ENCODE measurements at places on chromosomes 16 and 17.

DNA sequence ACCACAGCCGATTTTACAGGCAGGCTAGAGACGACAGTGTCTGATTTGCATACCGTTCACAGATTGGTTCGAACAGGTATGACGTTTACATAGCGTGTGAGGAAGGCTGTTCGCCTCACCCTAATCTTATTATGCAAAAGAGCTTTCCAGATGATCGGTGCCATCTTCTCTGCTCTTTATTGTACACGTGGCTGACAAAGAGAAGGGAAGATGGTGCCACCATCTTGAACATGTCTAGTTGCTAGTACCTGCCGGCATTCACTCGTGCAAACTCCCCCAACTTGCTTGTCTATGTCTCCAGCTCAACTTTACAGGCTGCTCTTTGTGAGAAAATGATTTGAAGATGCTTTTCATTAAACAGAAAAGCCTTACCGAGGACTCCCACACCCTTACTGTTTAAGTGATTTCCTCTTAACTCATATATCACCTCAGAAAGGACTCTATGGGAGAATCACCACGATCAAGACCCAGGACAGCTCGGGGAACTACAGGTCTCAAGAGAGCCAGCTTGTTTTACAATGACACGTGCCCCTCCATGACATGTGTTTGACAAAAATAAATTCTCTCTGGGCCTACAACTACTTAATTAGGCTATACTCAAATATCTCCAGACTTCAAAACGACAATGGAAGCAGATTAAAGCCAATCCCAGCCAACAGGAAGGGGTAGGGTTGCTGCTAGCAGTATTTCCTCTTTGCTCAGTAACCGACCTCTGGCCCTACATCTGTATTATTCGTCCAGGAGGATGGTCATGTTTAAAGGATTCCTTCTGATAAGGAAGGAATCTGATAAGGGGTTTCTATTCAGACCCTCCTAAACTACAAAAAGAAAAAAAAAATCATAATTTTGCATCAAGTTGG lies 480.6 kb downstream of the TMEM114 start:
- DNase-seq, result no peak

GRCh38 chr16:19542138-19542821 lies 13.2 kb upstream of the VPS35L start:
- no peak for DNase-seq

GRCh38 chr17:1351971-1352370 lies 48.1 kb downstream of the YWHAE start:
- DNase-seq, result no peak

- DNase-seq, result no peak
Measured at GRCh38 chr16:65122724-65123395, 997 bp upstream of the CDH11 start.

DNA sequence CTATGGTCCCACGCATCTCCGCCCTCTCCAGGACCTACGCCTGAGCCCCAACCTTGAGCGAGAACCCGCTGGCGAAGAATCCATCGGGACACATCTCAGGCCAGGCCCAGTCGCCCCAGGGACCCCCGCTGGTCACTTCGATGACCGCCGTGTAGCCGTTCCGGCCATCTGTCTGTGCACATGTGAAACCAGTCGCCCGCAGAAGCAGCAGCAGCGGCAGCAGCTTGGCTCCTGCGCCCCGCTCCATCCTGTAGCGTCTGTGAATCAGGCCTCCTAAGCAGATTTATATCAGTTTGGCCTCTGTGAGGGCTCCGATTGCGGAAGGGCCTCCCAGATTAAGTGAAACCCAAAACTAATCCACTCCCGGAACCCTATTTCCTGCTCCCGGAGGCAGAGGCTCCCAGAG lies at the start of gene VMO1:
VMO1 (minus strand) TSS at position 259 of the 406 bp plus-strand sequence; CDS start at position 247, 12 bp downstream.
- no peak for DNase-seq

- DNase-seq, result no peak
Measured at GRCh38 chr16:50535506-50536257, 12.5 kb upstream of the NKD1 start.

DNA sequence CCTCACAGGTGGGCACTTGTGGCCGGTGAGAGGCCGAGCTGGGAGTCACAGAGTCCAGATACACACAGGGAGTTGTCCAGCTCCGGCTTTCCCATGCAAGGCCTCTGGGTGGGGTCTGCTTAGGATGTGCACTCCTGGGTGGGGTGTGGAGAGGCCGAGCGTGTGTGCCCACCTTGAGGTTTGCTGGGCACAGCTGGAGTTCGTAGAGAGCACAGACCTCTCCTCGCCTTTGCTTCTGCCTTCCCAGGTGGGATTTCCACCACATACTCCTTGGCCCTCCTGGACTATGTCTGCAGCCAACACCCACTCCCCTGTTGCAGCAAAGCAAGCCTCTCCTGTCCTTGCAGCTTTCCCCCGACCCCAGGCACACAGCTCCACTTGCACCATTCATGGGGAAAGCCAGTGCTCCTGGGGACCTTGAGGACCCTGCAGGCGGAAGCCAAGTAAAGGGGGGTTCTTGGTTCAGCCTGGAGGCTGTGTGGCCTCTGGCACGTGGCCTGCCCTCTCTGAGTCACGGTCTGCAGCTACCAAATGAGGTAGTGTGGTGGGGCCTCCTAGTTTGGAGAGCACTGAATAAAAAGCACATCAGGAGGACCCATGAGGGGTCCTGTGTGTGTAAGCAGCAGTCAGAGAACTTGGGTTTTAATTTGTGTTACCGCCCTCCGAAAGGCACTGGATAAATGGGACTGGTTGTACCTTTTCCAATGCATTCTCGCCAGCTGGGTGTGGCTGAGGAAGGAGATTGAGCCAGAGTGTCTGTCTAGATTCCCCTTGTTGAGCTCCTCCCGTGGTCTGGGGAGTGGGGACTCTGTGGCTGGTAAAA lies 31.5 kb downstream of the MPRIP start:
- no peak for DNase-seq

DNA sequence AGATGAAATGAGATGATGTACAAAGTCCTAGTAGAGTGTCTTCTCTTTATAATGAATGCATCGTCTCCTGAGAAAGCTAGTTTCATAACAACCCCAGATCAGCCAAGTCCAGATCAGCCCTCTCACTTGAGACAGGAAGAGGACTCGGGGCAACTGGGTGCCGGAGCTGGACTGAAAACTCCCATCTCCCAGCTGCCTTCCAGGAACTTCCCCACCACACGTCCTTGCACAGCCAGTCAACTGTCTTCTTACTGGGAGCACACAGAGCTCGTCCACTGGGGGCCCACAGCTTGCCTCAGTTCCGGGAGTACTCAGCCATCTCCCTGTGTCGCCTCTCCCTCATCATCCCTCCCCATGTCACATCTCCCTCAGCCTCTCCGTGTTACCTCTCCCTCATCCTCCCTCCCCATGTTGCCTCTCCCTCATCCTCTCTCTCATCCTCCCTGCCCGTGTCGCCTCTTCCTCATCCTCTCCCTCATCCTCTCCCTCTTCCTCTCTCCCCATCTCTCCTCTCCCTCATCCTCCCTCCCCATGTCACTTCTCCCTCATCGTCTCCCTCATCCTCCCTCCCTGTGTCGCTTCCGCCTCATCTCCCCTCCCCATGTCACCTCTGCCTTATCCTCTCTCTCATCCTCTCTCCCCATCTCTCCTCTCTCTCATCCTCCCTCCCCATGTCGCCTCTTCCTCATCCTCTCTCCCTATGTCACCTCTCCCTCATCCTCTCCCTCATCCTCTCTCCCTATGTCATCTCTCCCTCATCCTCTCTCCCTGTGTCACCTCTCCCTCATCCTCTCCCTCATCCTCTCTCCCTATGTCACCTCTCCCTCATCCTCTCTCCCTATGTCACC lies 22.4 kb upstream of the KCNH6 start:
- no peak for DNase-seq

DNA sequence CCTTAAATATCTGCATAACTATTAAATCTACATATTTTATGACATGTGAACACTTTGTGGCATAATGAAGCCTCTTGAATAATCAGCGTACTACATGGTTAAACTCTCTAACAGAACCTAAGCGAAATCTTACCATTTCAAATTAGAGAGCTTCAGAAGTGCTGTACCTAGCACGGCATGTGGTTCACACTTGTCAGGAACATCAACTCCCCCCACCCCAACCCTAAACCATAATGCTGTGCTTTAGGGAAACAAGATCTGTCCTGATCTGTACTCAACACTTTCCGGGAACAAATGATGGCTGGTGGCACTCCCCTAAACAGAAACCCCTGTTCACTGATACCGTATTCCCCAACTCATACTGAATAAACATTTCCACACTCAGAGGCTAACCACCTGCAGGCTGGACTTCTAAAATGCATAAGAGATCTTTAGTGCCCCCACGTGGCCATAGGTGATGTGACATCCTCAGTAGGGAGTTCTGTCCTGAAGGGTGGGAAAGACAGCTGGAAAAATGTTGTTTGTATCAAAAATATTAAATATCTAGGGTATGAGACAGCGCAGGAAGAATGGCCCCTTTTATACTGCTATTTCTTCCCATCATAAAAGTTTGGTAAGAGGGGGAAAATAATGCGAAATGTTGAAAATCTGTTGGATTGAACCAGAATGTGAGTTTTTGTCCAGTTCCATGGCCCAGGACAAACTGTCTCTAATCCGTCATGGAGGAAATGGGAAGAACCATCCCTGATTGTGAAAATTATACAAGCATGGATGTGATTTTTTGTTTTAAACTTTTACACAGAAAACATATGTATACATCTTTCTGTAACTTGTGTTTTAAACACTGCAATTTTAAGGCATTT lies 88.6 kb downstream of the USP31 start:
- DNase-seq, result peak; percentile 27

GRCh38 chr17:28911411-28912045 lies 8.6 kb upstream of the DHRS13 start:
- DNase-seq, result no peak

DNA sequence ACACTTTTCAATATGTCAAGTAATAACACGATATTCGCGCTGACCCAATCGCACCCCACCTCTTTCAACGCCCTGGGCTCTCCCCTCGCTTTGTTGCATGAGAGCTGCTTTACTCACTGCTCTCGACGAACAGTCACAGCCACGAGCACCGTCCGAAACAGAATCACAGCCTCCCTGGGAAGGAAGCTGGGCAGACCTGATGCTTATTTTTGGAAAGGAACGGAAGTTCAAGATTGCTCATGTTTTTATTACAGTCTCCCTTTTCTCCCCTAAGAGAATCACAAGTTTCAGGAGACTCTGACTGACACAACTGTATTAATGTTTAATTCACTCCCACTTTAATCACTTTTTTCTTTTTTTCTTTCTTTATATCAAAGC lies 67.8 kb downstream of the ANKRD11 start:
- no peak for DNase-seq

- no peak for DNase-seq
Measured at GRCh38 chr16:29836623-29837022, 16.4 kb downstream of the MVP start.

GRCh38 chr16:10577305-10578202 lies 2.8 kb downstream of the EMP2 start:
- no peak for DNase-seq

DNA sequence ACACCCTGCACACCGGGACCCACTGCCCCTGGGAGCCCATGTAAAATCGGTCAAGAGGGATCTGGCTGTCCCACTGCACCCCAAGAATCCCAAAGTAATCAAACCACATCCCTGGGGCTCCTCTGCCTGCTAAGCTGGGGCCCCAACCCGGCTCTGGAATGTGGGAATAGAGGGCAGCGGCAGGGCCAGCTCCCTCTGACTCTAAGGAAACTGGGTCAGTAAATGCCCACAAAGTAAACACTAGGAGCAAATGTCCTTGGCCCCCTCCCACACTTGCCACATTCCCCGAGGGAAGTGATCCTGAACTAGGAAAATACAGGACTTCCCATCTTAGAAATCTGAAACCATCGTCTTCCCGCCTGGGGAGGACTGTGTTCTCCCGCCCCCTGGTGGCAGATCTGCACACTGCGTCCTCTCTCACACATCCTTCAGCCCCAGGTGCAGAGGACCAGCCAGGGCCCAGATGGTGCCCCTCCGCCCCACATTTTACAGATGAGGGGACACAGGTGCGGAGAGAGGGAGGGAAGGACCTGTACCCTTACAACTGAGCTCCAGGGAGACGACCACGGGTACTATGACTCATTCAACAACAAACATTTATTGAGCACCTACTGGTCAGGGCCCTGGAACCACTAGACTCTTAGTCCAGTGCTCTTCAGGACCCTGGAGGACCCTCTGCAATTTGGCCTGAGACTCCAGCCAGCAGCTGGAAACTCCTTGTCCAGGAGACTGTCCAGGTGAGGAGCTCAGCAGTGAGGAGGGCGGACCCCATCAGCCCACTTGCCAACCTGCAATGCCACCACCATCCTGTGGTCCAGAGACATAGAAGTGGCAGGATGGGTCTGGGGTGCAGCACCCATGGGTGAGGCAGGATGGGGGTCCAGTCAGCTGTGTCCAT lies 10.1 kb downstream of the P3H4 start:
- DNase-seq, result peak; percentile 67

GRCh38 chr17:44914148-44914547 lies 1.2 kb downstream of the GFAP start:
- no peak for DNase-seq

GRCh38 chr17:74484066-74484465 lies 17.6 kb downstream of the CD300A start:
- no peak for DNase-seq

GRCh38 chr16:899683-900060 lies 71.1 kb downstream of the LMF1 start:
- DNase-seq, result no peak

GRCh38 chr16:30775392-30776188 lies 11.4 kb downstream of the ZNF629 start:
- DNase-seq, result peak; percentile 38

DNA sequence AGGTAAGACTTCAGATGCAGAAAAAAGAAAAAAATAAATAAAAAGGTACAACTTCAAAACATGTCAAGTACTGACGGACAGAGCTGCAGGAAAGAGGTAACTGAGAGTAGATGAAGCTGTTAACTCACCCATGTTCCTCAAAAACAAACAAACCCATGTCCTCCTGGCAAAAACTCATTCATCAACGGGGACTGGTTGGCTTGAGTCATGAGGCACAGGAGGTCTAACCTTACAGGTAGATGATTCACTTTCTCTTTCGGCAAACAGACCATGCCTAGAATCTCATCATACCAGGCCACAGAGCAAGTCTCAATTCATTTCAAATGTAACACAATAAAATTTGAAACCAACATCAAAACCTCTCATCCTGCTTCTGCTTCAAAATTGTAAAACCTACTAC lies 12.3 kb upstream of the FASN start:
- DNase-seq, result no peak

DNA sequence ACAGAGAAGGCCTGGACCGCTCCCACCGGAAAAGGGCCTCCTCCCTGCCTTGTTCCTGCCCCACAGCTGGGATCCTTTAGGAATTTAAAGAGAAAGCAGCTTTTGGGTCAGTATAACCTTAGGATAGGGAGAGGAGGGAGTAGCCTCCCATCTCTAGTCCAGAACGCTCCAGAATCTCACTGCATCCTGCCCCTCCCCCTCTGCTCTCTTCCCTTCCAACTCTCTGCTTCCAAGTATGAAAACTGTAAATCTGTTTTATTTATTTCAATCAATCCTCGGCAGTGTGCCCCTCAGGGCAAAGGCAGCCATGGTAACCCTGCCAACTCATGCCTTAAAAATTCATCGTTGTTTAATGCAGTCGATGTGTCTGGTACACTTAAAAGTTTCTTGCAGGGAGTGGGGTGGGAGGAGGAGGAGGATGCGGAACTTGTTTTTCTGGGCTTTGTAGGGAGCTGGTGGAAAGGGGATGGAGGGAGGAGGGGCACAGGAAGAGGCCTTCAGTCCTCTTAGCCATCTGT lies 21.2 kb upstream of the MTSS2 start:
- no peak for DNase-seq

DNA sequence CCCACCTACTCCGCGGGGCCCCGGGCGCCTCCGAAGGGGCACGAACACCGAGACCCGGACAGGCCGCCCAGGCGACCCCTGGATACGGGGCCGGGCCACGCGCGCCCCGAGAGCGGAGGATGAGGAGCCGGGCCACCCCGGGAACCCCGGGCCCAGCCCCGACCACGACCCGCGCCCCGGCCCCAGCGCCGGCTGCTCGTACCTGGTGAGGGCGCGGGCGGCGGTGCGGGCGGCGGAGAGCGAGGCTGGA lies 192 bp downstream of the FASN start:
- DNase-seq, result no peak
